Islet precursor cell (in vitro differentiated cells): ENCODE measurements at places on chromosomes 2 and 18.

DNA sequence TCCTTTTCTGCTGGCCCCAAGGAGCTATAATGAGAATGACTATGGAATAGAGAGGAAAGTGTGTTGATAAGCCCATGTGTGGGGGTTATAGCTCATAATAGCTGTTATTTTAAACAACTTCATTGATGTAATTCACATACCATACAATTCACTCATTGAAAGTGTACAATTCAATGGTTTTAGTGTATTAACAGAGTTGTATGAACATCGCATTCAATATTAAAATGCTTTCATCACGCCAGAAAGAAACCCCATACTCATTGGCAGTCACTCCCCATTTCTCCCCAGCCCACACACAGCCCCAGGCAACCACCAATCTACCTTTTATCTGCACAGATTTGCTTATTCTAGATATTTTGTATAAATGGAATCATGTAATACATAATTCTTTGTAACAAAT is 139.6 kb upstream of the CYP1B1 start:
- no peak for DNase-seq

DNA sequence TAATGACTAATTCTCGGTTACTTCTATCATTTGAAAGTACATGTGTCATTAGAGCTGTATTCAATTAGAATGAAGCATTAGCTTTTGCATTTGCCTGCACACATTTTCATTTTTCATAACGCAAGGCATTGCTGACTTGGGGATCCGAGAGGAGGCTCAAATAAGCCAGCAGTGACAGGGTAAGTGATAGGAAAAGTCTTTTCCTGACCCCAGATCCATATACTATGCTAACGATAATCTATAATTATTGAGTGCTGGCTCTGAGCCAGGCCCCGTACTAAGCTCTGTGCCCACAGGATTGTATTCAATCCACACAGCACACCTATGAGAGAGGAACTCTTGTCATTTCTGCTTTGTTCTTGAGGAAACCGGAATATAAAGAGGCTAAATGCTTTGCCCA is 168.2 kb downstream of the VWC2L start:
- DNase-seq: no peak

- DNase-seq: no peak
Observed at GRCh38 chr2:120678251-120678650, 57.4 kb upstream of the GLI2 start.

DNA sequence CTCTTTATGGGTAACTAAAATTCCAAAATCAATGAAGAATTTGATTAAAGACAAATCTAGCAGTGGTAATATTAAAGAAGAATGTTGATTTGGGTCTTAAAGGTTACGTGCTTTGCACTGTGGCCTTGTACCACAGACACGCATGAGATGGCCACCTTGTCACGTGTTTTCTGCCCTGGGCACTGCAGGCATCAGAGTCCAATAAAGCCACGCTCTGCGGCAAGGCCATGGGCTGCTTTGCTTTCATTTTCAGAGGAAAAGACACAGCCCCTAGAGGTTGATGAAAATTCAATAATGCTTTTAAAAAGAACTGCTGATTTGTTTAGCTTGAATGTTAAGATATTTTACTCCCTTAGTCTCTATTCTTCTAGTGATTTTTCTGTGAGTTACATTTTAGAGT is 30.4 kb downstream of the AOX1 start:
- no peak for DNase-seq

- no peak for DNase-seq
Observed at GRCh38 chr2:37633234-37633633, 38.2 kb downstream of the CDC42EP3 start.

DNA sequence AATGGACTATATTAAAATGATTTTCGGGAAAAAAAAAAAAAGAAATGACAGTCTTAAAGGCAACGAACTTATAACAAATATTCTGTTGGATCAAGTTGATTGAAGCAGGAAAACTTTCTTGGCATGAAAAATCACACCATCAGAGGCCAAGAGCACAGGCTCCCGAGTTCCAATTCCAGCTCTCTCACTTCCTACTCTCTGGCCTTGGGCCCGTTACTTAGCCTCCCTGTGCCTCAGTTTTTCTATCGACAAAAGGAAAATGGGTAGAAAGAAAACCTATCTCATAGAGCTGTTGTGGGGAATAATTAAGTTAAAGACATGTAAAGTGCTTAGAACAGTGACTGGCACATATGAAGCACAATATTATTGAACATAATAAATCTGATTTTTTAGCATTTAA is 74.2 kb downstream of the HNRNPLL start:
- DNase-seq: no peak

- no peak for DNase-seq
Observed at GRCh38 chr2:41500895-41501294, 546.9 kb upstream of the PKDCC start.

DNA sequence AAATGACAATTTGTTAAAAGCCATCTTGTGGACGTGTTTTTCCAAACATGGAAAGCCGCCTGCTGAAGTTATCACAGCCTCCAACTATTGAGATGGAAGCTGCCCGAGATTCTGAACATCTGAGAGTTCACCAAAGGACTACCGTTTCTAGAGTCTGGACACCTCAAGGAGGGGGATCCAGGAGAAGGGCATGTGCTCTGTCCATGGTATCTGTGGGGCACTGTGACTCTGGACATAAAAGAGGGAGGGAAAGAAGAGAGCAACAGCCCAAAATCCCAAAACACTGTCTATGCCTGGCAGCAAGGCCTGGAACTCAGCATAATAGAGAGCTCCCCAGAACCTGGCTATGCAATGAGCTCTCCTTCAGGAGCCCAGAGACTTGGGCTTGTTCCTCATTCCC is 319.9 kb downstream of the EN1 start:
- DNase-seq: no peak

- DNase-seq: peak; percentile 44
Observed at GRCh38 chr2:121335294-121336290, 50.6 kb upstream of the TFCP2L1 start.

GRCh38 chr2:196376984-196377877 is 205.9 kb upstream of the STK17B start:
- DNase-seq: no peak

GRCh38 chr2:237863689-237864443 is 4.4 kb downstream of the RAMP1 start:
- peak; percentile 67 for DNase-seq

GRCh38 chr2:238009563-238009962 is 42.7 kb downstream of the UBE2F start:
- no peak for DNase-seq
